ENCODE measurements at places on chromosomes 1 and 21. TPM values are rescaled to one million over a fixed set of nuclear protein-coding genes. Genes with fewer than 3 reads are reported as not detected.
A peak's percentile ranks its signal among the peaks of the same experiment; 100 is the strongest.

DNA sequence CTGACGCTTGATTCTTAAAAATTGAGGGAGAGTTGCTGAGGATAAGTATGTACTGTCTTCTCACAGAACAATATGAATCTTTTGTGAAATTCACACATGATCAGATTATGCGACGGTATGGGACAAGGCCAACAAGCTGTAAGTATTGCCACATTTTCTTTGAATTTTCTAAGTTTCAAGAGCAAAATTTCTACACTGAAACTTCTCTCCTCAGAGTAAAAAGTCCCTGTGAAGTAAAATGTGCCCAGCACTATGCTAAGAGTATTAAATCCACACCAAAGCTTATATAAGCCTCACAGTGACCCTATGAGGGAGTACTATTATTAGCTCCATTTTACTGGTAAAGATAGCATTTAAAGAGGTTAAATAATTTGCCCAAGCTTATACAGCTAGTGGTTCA, 12.2 kb downstream of the AKIRIN1 start:
- H3K4me1 ChIP-seq: no peaks in the 10 kb centered on the region
- DNase-seq: no peak

DNA sequence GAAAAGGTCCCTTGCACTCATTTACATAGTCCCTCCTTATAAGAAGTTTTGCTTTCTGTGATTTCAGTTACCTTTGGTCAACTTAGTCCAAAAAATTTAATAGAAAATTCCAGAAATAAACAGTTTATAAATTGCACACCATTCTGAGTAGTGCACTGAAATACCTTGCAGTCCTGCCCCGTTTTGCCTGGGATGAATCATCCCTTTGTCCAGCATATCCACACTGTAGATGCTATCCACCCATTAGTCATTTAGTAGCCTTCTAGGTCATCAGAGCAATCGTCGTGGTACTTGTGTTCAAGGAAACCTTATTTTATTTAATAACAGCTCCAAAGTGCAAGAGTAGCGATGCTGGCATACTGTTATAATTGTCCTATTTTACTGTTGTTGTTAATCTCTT, 38.0 kb downstream of the SPRTN start:
- H3K27ac ChIP-seq: no peak overlapping the region
- H3K27me3 ChIP-seq: no peaks in the 10 kb centered on the region
- no peaks in the 10 kb centered on the region for H3K4me1 ChIP-seq
- H3K36me3 ChIP-seq: no peaks in the 10 kb centered on the region
- no peak for DNase-seq
- H3K4me3 ChIP-seq: no peak overlapping the region

DNA sequence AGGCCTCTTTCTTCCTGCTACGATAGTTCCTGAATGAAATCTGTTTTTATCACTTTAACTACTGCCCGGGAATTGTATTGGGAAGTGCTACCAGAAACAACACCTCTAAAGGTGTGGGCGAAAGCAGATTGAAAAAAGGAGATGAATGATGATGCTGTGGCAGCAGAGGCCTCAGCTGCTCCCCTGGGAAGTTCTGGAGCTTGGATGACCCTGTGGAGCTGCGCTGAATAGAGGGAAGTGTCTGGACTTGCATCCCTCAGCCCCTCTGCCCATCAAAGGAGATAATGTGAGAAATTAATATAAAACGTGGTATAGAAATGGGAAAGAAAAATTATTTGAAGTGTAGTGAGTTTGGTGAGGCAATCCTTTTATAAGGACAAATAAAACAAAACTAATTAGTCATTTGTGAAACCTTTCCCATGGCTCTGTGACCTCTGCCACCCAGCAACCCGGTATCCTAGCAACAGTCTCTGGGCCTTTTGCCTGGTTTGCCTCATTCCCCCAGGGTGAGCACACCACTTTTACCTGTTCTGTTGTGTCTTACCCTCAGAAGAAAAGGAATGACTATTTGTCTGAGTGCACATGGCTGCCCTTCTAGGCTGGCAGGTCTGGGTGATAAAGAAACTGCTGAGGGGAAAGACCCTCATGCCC, 21.3 kb downstream of the OVAAL start:
- H3K4me3 ChIP-seq: no peak overlapping the region
- H3K36me3 ChIP-seq: no peaks in the 10 kb centered on the region
- H3K4me1 ChIP-seq: no peaks in the 10 kb centered on the region
- no peaks in the 10 kb centered on the region for H3K27me3 ChIP-seq
- no peak for DNase-seq

GRCh38 chr1:10181154-10181553, 29.2 kb upstream of the KIF1B start:
- no peak overlapping the region for H3K27ac ChIP-seq
- H3K36me3 ChIP-seq: no peaks in the 10 kb centered on the region
- no peaks in the 10 kb centered on the region for H3K4me1 ChIP-seq
- DNase-seq: no peak

DNA sequence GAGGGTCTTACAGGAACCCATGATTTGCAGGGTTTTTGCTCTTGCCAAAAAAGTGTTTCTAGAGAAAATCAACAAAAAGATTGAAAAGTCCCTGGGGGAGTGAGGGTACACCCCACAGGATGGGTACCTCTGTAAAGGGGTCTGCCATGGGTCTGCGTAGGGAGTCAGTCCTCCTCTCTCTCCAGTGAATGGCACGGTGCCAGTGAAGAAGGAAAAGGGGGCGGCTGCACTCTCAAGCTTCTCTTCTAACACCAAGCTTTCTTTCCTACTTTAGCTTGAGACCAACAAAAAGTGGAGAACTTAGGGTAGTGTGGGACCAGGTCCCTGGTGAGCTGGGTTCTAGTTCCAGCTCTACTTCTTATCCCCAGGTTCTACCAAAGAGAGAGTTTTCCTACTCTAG, 87.4 kb downstream of the GLUL start:
- DNase-seq: no peak
- H3K27ac ChIP-seq: no peak overlapping the region
- H3K4me3 ChIP-seq: no peak overlapping the region
- H3K4me1 ChIP-seq: no peaks in the 10 kb centered on the region
- H3K36me3 ChIP-seq: no peaks in the 10 kb centered on the region

The LIPI gene
- total RNA-seq: not detected

The ACTL8 gene
- not detected for total RNA-seq

DNA sequence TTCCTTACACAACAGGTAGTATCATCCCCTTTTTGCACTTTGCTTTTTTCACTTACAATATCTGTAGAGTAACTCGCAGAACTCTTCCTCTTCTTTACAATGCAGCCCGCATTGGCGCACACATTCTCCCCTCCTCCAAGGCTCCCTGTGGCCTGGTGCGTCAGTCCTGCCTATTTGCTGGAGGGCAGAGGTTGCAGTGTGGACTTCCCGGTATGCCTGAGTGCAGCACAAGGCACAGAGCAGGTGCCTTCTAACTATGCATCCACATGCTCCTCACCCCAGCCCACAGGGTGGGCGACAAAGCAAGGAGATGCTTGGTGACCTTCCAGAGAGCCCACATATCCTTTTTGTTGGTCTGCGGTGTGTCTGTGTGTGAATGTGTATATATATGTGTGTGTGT, 53.3 kb downstream of the ARHGEF11 start:
- H3K4me1 ChIP-seq: no peaks in the 10 kb centered on the region
- no peak for DNase-seq
- H3K27ac ChIP-seq: no peak overlapping the region

GRCh38 chr1:241457421-241457820, 62.1 kb downstream of the FH start:
- H3K27ac ChIP-seq: no peak overlapping the region
- no peak for DNase-seq
- no peak overlapping the region for H3K4me3 ChIP-seq
- no peaks in the 10 kb centered on the region for H3K36me3 ChIP-seq

DNA sequence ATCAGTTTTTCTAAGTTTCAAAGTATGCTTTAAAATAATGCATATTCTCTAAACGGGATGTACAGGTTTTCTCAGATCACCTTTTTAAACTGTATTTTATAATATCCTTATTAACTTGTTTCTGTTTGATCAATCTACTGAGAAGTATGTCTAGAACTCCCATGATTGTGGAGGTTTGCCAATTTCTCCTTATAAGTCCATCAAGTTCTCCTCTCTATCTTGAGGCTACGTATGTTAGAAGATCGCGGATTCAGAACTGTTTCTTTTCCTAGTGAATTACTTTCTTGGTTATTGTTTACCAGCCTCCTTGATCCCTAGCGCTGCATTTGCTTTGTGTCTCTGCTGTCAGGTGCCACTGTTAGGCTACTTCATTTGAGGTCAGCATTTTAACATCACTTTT, 89.2 kb downstream of the NPHP4 start:
- peaks cover 3% of the 10 kb centered on the region for H3K36me3 ChIP-seq
- H3K27ac ChIP-seq: no peak overlapping the region
- H3K4me3 ChIP-seq: no peak overlapping the region

GRCh38 chr21:46171996-46172862, 12.0 kb downstream of the SPATC1L start:
- H3K36me3 ChIP-seq: no peaks in the 10 kb centered on the region
- H3K27ac ChIP-seq: no peak overlapping the region
- no peak overlapping the region for H3K4me3 ChIP-seq
- peak; percentile 57 for DNase-seq
- H3K27me3 ChIP-seq: no peaks in the 10 kb centered on the region
- H3K4me1 ChIP-seq: no peaks in the 10 kb centered on the region

The TRAF3IP3 gene
- total RNA-seq: 4.3 TPM

The SLAMF1 gene
- total RNA-seq: 2.4 TPM

DNA sequence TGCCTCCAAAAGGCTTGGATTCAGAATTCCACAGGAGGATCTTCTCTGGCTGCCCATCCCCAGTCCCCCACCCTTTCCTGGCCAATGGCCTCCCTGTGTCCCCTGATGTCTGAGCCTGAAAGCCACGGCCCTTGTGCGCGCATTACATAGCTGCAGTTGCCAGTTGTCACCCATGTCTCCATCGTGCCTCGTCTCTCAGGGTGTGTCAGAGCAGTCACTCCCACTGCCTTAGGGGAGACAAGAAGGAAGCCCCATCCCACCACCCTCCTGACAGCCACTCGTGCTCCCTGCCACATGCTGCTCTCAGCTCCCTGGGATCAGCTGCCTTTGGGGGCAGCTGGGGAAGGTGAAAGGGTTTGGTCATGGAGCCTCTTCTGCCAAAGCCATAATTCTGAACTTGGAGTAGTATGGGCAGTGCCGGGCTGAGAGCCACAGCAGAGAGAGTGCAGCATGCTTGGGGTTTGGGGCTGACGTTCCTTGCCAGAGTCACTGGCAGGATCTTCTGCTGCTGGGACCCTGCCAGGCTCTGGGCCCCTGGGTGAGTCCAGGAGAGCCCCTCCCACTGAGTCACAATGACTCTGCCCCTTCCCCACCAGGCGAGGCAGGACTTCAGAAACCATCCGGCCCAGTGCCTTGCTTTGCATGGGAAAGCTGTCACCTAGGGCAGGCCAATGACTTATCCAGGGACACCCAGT, 285.9 kb upstream of the VAMP3 start:
- no peaks in the 10 kb centered on the region for H3K4me1 ChIP-seq
- no peak overlapping the region for H3K4me3 ChIP-seq
- DNase-seq: no peak
- no peaks in the 10 kb centered on the region for H3K27me3 ChIP-seq
- no peak overlapping the region for H3K27ac ChIP-seq

- DNase-seq: no peak
- H3K4me1 ChIP-seq: no peaks in the 10 kb centered on the region
- H3K27me3 ChIP-seq: no peaks in the 10 kb centered on the region
- no peak overlapping the region for H3K27ac ChIP-seq
- no peak overlapping the region for H3K4me3 ChIP-seq
Observed at GRCh38 chr1:50622259-50622658, 199.0 kb upstream of the DMRTA2 start.

- no peak overlapping the region for H3K4me3 ChIP-seq
- DNase-seq: no peak
- H3K27ac ChIP-seq: no peak overlapping the region
- H3K27me3 ChIP-seq: no peaks in the 10 kb centered on the region
- no peaks in the 10 kb centered on the region for H3K4me1 ChIP-seq
- no peaks in the 10 kb centered on the region for H3K36me3 ChIP-seq
Observed at GRCh38 chr1:151970626-151971025, 23.0 kb downstream of the S100A10 start.

DNA sequence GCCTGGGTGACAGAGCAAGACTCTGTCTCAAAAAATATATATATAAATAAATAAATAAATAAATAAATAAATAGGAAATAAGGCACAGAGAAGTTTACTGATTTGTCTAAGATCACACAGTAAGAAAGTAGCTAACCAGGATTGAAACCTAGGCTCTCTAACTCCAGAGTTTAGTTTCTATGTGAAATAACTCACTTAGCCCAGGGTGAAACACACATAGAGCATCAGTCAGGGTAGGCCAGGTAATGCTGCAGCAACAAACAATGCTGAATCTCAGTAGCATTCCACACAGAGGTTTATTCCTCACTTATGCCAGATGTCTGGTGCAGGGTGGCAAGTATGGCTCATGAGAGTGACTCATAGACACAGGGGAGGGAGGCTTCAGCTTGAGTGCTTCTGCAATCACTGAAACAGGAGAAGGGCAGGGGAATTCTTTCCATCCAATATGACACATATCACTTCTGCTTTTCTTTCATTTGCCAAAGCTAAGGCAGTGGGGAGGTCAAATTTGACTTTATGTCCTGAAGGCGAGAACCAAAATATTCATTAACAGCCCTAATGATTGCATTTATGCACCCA, 37.1 kb upstream of the KANK4 start:
- H3K4me3 ChIP-seq: no peak overlapping the region
- no peaks in the 10 kb centered on the region for H3K27me3 ChIP-seq
- H3K27ac ChIP-seq: no peak overlapping the region
- no peaks in the 10 kb centered on the region for H3K36me3 ChIP-seq
- DNase-seq: no peak

- peak; percentile 79 for DNase-seq
- H3K4me3 ChIP-seq: no peak overlapping the region
- no peaks in the 10 kb centered on the region for H3K27me3 ChIP-seq
- H3K27ac ChIP-seq: no peak overlapping the region
- no peaks in the 10 kb centered on the region for H3K4me1 ChIP-seq
Observed at GRCh38 chr1:22039594-22040285, 12.8 kb upstream of the CDC42 start.

GRCh38 chr1:116537040-116537831, 33.6 kb downstream of the CD58 start:
- H3K27ac ChIP-seq: no peak overlapping the region
- H3K36me3 ChIP-seq: no peaks in the 10 kb centered on the region
- no peak overlapping the region for H3K4me3 ChIP-seq
- H3K27me3 ChIP-seq: no peaks in the 10 kb centered on the region

The AADACL3 gene
- not detected for total RNA-seq

The PDE4B gene
- 24.5 TPM for total RNA-seq

The AQP10 gene
- total RNA-seq: 0.26 TPM

DNA sequence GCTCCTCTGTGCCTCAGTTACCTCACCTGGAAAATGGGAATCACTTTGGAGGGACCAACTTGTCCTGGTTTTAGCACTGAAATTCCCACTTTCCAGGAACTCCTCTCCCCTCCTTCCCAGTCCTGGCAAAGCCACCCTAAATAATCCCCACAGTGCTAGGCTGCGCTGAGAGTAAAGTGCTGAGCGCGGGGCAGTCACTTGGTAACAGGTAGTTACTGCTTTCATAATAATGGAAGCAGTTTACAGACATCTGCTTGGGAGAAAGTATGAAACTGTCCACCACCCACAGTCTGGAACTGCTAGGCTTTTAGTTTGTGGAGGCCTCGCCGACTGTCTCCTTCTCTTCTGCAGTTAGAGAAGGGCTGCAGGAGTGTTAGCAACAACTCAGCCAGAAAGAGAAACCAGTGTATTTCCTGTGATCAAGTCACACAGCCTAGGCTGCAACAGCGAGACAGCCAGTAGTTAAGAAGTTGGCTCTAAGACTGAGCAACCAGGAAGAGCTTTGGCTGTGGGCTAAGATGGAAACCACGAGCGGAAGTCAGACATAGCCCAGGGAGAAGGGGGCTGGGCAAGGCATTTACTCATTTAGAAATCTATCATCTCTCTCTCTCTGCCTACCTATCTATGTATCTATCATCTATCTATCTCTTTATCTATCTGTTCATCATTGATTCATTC, 30.8 kb upstream of the ABCG1 start:
- no peaks in the 10 kb centered on the region for H3K36me3 ChIP-seq
- peak; percentile 77 for DNase-seq
- H3K27ac ChIP-seq: no peak overlapping the region
- H3K4me1 ChIP-seq: no peaks in the 10 kb centered on the region
- no peak overlapping the region for H3K4me3 ChIP-seq

The KCNA3 gene
- 0.97 TPM for total RNA-seq

Data from aorta (tissue), 5 donors.